Muscle of arm (tissue), 14 donors: ENCODE measurements at places on chromosomes 1 and 21.
A peak's percentile ranks its signal among the peaks of the same experiment; 100 is the strongest.

DNA sequence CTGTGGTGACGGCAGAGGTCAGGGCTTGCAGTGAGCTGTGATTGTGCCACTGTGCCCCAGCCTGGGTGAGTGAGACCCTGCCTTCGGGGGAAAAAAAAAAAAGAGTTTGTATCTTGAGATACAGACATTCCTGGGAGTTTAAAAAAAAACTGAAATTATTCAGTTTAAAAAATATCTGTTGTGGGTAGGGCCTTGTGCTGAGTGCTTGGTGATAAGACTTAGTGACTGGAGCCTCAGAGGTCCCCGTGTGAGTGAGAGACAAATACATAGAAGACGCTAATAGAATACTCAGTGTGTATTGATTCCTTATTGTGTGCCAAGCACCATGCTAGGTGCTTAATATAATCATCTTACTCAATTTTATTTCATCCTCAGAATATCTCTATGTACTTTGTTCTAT is 22.7 kb downstream of the DDI2 start:
- no peak for DNase-seq

DNA sequence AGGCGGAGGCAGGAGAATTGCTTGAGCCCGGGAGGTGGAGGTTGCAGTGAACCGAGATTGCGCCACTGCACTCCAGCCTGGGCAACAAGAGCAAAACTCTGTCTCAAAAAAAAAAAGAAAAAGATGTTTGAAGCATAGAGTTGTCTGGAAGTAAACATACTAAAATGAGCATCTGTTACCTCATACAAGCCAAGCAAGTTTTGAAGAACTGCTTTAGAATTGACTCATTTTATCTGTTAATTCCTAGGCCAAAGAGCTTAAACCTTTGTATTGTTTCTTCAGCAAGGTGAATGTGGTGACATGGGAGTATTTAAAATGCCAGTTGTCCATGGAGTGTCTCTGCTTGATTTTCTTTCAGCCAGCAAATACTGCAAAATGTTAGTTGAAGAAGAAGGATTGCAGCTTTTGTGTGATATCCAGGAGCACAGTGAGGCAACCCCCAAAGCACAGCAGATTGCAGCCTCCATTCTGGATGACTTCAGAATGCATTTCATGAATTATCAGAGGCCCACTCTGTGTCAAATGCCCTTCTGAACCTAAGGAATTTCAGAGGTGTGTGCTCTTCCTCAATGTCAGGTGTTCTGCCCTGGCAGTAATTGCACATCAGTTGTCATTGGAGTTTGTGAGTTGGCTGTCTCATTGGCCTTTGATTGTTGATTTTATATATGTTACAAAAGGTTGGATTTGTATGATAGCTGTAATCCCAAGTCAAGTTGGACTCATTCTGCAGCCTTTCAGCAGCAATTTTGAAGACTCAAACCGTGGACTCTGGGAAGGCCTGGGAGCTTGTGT is 28.9 kb downstream of the ECHDC2 start:
- DNase-seq, result no peak

DNA sequence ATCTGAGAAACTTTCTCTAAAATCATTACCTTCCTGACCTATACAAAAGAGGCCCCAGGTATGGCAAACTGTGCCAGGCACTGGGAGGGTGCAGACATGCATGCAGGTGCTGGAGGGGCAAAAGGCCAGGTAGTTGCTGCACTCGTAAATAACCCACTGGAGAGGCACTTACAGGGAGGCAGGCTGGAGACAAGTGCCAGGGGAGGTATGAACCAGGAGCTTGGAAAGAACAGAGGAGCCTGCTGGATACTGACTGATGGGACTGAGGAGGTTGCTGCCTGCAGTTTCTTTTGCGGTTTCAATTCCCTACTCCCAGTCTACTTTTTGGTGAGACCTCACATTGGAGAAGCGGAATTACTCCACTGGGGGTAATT is 113.9 kb downstream of the DSCAM start:
- no peak for DNase-seq

DNA sequence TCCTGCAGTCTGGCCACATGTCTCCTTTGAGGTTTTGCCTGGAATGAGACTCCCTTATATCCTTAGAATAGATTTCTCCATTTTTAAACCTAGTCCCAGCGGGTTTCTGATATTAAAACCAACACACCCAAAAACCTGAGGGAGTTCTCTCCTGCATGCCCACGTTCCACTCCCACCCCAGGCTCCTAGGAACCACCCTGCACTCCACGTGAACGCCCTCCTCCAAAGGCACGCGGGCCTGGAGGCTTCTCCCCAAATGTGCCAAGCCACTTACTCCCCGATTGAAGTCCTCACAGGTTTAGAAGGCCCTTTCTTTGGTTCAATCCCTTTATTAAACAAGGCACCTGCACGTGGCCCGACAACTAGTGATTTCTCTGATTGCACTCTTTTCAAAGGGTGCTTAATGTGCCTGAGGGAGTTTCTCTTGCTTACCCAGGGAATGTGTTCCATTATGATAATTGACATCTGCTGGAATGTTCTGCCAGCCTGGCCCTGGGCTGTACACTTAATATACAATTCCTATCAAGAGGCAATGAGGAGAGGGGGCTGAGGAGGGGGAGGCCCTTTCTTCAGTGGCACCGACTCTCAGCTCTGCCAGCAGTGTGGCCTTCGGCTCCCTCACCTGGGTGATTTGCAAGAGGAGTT is 104.3 kb upstream of the ADAR start:
- no peak for DNase-seq

DNA sequence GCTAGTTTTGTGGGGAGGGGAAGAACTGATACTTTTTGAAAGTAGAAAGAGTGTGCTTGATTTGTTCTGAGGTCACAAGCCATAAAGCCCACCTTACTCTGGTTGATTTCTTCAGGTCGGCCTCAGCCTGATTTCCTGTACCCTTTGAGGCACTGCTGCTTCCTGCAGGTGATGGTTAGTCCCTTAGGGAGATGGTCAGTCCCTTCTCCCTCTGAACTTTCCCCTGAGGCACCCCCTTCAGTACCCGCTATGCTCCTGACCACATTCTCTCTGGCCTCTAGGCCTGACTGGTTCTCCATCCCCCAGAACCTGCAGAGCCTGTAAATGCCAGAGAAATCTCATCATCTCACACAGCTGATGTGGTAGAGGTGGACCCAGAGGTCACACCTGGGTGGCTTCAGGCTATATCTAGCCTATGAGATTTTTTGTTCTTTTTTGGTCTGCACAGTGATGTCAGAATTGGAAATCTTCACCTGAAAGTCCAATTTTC is 15.0 kb upstream of the ID3 start:
- DNase-seq, result no peak

- DNase-seq, result peak; percentile 79
Measured at GRCh38 chr1:100038660-100039287, 69.0 kb downstream of the SLC35A3 start.

GRCh38 chr1:182685215-182685614 is 828 bp upstream of the RGS8 start:
- DNase-seq, result no peak

GRCh38 chr1:215285013-215285800 is 202.7 kb downstream of the KCNK2 start:
- DNase-seq, result peak; percentile 25

- no peak for DNase-seq
Measured at GRCh38 chr1:155134322-155134721, 1.3 kb upstream of the SLC50A1 start.

DNA sequence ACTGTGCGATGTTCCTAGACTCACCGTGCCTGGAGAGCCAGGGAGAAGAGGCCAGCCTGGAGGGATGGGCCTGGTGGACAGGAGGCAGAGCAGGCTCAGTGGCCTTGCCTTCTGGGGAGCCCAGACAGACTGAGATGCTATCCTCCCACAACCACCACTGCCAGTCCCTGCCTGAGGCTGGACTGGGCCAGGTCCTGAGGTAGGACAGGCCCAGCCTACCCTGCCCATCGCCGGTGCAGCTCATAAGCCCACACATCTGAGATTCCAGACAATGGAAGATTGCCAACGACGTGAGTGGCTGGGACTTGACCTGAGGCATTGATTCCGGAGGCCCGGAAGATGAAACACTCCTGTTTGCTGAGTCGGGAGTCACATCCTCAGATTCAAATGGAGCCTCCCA is 5.8 kb downstream of the CLEC20A start:
- no peak for DNase-seq

DNA sequence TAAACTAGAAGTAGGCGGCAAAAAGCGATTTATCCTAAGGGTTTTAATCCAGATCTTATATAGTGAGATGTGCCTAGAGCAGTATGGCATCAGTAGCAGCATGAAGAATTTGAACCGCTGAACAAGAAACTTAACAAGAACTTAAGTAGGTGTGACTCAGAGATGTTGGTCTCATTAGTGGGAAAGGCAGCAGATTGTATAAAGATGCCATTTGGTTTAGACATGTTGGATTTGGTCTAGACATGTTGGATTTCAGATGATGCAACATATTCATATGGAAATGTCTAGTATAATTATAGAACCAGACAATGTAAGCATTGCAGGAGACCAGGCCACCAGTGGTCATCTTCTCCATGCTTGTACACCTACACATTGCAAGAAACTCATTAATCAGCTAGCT is 42.1 kb upstream of the ZP4 start:
- no peak for DNase-seq

DNA sequence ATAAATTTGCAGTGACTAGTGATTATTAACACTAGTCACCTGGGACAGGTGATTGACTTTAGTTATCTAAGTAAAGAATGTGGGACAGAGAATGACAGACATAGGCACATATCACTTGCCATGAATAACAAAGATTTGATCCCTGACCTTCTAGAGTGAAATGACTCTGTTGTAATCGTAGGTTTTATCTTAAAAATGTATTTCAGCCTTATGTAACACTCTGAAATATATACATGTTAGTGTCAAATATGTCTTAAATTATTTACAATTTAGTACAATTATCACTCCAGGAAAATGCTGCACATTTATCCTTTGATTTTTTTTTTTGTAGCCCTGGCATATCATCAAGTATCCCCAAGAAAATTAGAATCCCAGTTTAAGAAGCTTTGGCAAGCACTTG is 186.4 kb upstream of the PTGFR start:
- no peak for DNase-seq

DNA sequence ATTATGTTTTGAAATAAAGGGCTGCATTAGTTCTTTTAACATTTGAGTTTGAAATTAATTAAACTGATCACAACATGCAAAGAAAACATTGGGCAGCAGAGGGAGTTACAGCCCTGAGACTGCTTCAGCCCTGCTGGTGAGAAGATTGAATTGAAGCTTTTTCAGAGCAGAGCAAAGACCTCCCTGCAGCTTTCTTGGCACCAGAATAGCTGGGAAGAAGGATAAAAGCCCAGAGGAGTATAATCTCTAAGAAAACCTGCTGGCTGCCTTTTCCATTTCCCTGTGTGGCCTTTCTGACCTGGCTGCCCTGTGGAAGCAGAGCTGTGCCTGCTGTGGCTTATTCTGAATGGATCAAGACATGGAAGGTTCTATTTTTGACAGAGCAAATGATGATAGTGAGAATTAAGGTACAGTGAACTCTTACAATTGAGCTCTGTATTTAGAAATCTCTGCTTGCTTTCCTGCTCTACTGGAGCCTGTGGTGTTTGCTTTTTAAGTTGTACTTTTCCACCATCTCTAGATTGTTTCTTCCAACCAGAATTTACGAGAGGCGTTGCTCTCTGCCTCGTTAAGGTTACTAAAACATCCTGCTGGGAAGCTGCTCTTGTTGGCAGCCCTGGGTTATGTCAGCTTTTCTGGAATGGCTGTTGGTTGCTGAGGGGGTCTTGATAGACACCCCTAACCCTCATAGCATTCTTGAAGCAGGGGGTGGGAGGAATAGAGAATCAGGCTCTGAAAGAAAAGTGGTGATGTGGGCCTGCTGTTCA is 9.9 kb downstream of the SNRPE start:
- peak; percentile 43 for DNase-seq

DNA sequence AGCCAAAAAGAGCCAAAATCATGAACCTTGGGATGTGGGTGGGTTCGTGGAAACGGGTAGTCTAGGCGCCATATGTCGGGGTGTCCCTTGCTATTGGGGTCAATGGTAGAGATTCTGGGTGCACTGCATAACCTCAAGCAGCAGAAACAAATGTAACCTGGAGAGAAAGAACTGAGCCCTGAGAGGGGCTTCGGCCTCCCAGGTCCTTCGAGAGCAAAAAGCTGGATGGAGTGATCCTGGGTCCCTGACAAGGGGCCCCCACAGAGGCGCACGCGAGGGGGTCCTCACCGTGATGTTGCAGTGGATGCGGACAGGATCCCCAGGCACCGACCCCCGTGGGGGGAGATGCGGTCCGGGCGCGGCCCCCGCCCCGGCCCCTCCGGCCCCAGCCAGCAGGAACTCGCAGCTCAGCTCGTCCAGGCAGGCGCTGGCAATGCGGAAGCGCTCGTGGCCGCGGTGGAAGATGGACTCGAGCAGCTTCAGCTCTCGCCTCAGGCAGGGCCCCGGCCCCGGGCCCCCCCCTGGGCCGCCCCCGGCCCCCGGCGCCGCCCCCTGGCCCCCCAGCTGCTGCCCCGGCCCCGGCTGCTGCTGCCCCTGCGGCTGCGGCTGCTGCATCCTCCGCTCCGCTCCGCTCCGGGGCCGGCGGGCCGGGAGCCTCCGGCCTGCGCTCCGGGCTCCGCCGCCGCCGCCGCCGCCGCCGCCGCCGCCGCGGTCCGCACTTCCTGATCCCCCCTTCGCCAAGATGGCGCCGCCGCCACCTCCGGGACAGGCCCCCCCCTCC is at the start of gene UBE2Q1:
UBE2Q1 (minus strand) TSS at position 724 of the 781 bp plus-strand sequence; CDS start at position 615, 109 bp downstream.
- DNase-seq, result peak; percentile 28

GRCh38 chr21:46503922-46504550 is 45.3 kb downstream of the DIP2A start:
- no peak for DNase-seq

GRCh38 chr1:99374109-99374508 is 109.8 kb downstream of the PLPPR4 start:
- DNase-seq, result no peak
